NK-92 treated with Interleukin-12 subunit alpha and Interleukin-12 subunit beta, amount 100 ng/mL, for 24 hours (cell line): ENCODE measurements at places on chromosomes 2 and 18.

DNA sequence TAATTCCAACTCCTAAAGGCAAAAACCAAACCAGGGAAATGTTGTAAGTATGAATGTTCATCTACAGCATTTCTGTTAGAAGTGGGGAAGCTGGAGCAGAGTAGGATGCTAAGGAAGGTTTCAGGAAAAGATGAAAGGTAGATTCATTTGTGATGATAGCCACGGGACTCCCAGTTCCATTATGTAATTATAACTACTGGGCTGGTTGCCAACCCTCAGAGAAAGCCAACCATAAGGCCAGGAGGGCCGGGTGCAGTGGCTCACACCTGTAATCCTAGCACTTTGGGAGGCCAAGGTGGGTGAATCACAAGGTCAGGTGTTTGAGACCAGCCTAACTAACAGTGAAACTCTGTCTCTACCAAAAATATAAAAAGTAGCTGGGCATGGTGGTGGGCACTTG lies 288.9 kb upstream of the ETAA1 start:
- DNase-seq = no peak

DNA sequence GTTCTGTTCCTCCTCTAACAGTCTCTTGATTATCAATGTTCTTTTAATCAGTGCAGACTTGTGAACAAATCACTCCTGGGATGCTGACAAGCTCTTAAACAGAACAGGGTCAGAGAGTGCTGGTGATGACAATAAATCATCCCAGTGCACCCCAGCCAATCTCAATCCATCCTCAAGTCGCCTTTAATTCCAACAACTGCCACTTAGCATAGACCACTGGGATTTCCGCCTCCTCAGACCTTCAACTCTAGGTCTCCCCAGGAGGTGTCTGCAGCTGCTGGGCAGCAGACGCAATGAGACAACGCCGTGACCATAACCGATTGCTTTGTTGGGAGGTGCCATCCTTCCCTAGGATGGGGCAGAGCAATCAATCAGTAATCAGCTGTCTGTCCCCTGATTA lies 184.2 kb upstream of the ACAA2 start:
- DNase-seq = no peak

GRCh38 chr18:26046419-26047077 lies 43.9 kb downstream of the SS18 start:
- DNase-seq = no peak

GRCh38 chr2:54029721-54030395 lies 59.1 kb upstream of the PSME4 start:
- DNase-seq = no peak

- DNase-seq = no peak
Observed at GRCh38 chr18:4276953-4277585, 178.0 kb downstream of the DLGAP1 start.

GRCh38 chr2:231427116-231427515 lies 31.6 kb downstream of the B3GNT7 start:
- no peak for DNase-seq

- no peak for DNase-seq
Observed at GRCh38 chr2:144490017-144490416, 29.9 kb downstream of the ZEB2 start.

- no peak for DNase-seq
Observed at GRCh38 chr2:64145119-64145518, 899 bp upstream of the PELI1 start.

GRCh38 chr2:182446087-182446486 lies 19.3 kb upstream of the PDE1A start:
- no peak for DNase-seq

DNA sequence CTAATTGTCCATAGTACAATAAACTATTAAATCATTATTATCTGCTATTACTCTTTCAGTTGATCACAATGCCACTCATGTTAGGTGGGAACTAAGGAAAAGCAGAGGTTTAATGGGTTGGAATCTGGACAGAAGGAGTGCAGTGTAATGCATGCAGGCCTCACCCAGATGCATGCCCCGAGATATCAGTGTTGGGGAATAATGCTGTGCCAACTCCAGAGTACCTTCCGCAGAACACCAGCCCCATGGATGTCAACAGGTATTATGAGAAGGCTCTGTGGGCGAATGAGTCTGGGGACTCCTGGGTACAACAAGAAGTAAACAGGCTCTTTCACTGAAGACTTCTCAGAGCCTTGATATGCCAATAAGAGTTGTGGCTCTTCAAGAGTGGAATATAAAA lies 377.4 kb downstream of the ALK start:
- DNase-seq = no peak

- DNase-seq = no peak
Observed at GRCh38 chr2:120617055-120617454, 118.6 kb upstream of the GLI2 start.

GRCh38 chr2:65465124-65465523 lies 32.7 kb upstream of the SPRED2 start:
- no peak for DNase-seq

DNA sequence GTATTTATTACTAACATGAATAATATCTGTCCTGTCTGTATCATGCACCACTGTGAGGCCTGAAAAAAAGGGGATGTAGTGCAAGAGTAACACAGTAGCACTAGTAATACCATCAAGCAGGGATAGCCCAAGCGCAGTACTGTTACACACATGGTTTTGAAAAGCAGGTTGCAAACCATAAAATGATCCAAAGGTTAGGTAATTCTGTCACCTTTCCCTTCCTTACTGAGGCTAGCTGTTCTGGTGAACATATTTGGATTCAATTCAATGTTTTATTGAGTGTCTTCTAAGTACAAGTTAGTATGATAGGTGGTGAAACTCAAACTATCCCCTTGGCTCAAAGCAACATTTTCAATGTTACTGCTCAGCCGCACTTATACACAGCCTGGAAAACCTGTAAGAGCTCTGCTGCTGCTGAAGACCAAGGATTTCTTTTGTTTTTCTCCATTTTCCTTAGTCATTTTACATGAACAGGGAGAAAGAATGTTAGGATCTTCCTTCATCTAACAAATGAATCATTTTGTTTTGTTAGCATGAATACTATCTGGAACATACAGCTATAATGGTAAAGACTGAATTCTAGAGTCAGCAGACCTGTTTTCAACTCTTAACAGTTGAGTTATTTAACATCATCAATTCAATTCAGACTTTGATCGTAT lies 102.5 kb upstream of the ITPRID2 start:
- DNase-seq = no peak
